CD4-positive, alpha-beta memory T cell (primary cell): ENCODE measurements at places on chromosomes 1 and 21. TPM values are rescaled to one million over a fixed set of nuclear protein-coding genes. Genes with fewer than 3 reads are reported as not detected.

DNA sequence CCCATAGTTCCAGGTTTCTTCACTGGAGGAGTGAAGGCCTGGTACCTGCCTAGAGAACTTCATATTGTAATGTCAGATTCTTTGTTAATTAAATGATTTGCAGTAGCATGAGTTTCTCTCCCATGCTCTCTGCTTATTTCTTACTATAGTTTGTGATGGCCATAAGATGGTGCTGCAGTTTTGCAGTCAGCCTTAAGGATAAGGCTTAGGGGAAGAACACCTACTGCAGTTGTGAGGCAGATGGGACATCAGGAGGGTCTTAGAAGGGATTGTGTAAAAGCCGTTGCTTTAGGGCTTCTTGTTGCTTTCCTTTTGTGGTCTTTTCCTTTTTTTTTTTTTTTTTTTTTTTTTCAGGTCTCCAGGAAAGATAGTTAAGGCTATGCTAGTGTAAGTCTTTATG lies 61.8 kb downstream of the MACF1 start:
- no peak overlapping the region for H3K27ac ChIP-seq
- H3K27me3 ChIP-seq: no peaks in the 10 kb centered on the region
- peaks cover 84% of the 10 kb centered on the region for H3K4me1 ChIP-seq
- DNase-seq: no peak
- no peak overlapping the region for H3K4me3 ChIP-seq

The CFHR1 gene
- not detected for total RNA-seq

GRCh38 chr1:117959364-117959763 lies 29.8 kb downstream of the WDR3 start:
- H3K27me3 ChIP-seq: no peaks in the 10 kb centered on the region
- no peak for DNase-seq
- H3K4me3 ChIP-seq: no peak overlapping the region
- H3K27ac ChIP-seq: no peak overlapping the region

The PTCH2 gene
- total RNA-seq: 1.4 TPM

The OPTC gene
- total RNA-seq: not detected

The LRIF1 gene
- total RNA-seq: 28.2 TPM

GRCh38 chr21:35994613-35995012 lies 65.7 kb downstream of the SETD4 start:
- no peaks in the 10 kb centered on the region for H3K36me3 ChIP-seq
- no peak overlapping the region for H3K27ac ChIP-seq
- peaks cover 3% of the 10 kb centered on the region for H3K27me3 ChIP-seq
- no peaks in the 10 kb centered on the region for H3K4me1 ChIP-seq
- no peak overlapping the region for H3K4me3 ChIP-seq

- H3K4me3 ChIP-seq: no peak overlapping the region
- H3K36me3 ChIP-seq: no peaks in the 10 kb centered on the region
- no peak for DNase-seq
- H3K27ac ChIP-seq: no peak overlapping the region
- H3K4me1 ChIP-seq: no peaks in the 10 kb centered on the region
These were observed 43.3 kb downstream of the DTL start for GRCh38 chr1:212078826-212079225.

GRCh38 chr1:170471398-170472053 lies 60.4 kb upstream of the GORAB start:
- no peaks in the 10 kb centered on the region for H3K27me3 ChIP-seq
- H3K36me3 ChIP-seq: no peaks in the 10 kb centered on the region
- no peak for DNase-seq
- no peak overlapping the region for H3K4me3 ChIP-seq
